Fibroblast of the aortic adventitia (primary cell): ENCODE measurements at places on chromosomes 1 and 21. TPM values are rescaled to one million over a fixed set of nuclear protein-coding genes. Genes with fewer than 3 reads are reported as not detected.

Gene BMP8B
- not detected in 2 replicates for total RNA-seq

DNA sequence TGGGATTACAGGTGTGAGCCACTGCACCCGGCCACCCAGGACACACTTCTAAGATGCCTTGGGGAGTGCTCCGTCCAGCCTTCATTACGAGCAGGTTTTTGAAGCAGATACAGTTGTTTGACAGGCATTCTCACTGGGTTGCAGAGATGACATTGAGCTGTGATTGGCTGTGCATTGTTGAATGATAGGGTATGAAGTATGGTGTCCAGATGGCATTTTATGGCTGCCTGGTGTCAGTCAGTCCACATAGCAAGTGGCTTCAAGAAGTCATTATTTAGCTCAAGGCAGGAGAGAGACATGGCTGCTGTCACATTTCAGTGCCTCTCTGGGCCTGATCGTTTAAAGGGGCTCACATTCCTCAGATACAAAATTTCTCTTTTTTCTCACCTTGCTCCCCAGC lies 14.8 kb upstream of the PADI2 start:
- DNase-seq, result no peak

DNA sequence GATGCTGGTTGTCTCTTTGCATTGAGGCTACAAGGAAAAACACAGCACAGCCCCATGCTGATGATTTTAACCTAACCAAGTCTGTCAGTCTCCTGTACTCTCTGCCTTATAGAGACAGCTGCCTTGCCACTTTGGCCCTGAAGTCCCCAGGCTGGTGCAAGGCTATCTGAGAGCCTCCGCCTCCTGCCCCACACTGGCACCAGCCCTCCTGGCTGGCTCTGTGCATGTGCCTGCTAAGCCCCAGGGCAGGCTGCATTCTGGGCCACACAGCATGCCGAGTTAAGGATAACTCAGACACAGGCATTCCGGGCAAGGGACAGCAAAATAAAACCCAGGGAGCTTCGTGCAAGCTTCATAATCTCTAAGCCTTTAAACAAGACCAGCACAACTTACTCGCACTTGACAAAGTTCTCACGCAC lies 910 bp downstream of the RUNX1 start:
- DNase-seq, result no peak

DNA sequence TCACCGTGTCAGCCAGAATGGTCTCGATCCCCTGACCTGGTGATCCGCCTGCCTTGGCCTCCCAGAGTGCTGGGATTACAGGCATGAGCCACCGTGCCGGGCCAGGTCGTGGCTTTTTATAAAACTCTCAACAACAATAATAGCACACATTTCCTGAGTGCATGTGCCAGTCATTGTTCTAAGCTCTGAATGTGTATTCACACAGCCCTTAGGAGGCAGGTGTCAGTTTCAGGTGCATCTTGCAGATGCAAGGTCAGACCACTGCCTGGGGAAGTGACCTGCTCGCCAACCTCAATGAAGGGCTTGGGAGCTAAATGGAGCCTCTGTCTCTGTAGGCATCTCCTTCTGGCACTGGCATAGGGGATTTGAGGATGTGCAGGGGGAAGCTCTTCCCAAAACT lies 1.6 kb upstream of the LEFTY2 start:
- no peak for DNase-seq

Gene DMAP1
- 19.8 and 29.2 TPM in 2 replicates for total RNA-seq

Gene PGLYRP3
- total RNA-seq, result not detected in 2 replicates

Gene TDRKH
- 1.6 and 2.1 TPM in 2 replicates for total RNA-seq

Gene IL20
- total RNA-seq, result not detected in 2 replicates

DNA sequence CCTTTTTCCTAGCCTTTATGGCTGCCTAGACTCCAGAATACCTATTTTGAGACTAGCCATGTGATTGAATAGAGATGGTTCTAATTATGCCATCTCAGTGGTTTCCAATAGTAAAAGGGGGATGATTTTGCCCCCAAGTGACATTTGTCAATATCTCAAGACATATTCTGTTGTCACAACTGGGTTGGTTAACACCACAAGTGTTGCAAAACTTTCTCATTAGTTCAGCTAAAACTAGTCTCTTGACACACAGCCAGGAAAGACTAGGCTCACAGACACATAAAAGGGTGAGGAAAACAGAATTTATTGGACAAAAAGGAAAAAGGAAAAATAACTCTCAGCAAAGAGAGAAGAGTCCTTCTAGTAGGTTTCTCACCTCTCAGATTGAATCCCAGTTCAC lies 39.9 kb upstream of the GBP5 start:
- no peak for DNase-seq

GRCh38 chr21:42188663-42189062 lies 30.3 kb upstream of the ABCG1 start:
- DNase-seq, result no peak

Gene NTNG1
- total RNA-seq, result 2.0 and 20.9 TPM in 2 replicates

GRCh38 chr1:89957107-89957506 lies 37.8 kb upstream of the ZNF326 start:
- DNase-seq, result no peak

GRCh38 chr1:47901001-47901575 lies 96.1 kb downstream of the TRABD2B start:
- DNase-seq, result no peak

- no peak for DNase-seq
Measured at GRCh38 chr1:47439017-47439818, 1.4 kb downstream of the FOXD2 start.

Gene SPRR2A
- not detected in 2 replicates for total RNA-seq

Gene CSF1
- 36.5 and 61.9 TPM in 2 replicates for total RNA-seq

GRCh38 chr1:44661781-44662682 lies 12.2 kb downstream of the TMEM53 start:
- DNase-seq, result no peak

Gene A3GALT2
- not detected in 2 replicates for total RNA-seq

Gene BCL2L15
- 0.18 TPM in 1 of 2 replicates, not detected in the other for total RNA-seq

GRCh38 chr1:59078070-59078800 lies 218.7 kb upstream of the FGGY start:
- no peak for DNase-seq

GRCh38 chr1:48017716-48018115 lies 20.5 kb upstream of the TRABD2B start:
- DNase-seq, result peak; percentile 48

DNA sequence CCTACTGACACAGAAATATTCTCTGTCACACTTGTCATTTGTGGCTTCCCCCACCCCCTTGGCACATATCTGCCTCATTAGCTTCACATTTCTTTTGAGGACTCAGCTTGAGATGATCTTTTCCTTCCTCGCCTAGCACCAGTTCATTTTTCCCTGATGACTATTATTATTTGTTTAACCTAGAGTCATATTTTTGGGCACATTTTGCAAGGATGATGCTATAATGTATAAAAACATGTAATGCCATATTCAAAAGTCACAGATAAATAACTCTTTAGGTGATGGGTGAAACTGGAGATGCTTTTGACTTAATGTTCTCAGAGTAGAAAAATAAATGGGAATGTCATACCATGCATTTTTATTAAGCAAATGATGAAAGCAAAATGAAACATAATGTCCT lies 202.7 kb downstream of the BACH1 start:
- DNase-seq, result peak; percentile 36

DNA sequence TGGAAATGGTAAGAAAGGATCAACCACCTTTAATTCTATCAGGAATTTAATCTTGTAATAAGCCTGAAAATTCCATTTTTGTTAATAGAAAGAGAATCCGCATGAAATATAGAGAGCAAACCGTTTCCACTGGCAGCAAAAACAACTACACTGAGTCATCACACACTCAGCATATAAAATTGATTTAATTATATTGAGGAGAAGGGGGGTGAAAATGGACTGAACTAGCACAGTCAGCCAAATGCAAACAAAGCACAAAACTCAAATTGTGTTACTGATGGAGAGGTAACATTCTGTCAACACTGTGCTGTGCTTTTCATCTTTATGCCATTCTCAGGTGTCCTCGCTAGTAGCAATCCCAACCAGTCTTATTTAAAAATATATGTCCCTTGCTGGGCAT lies 1583.9 kb downstream of the MRPL39 start:
- no peak for DNase-seq

DNA sequence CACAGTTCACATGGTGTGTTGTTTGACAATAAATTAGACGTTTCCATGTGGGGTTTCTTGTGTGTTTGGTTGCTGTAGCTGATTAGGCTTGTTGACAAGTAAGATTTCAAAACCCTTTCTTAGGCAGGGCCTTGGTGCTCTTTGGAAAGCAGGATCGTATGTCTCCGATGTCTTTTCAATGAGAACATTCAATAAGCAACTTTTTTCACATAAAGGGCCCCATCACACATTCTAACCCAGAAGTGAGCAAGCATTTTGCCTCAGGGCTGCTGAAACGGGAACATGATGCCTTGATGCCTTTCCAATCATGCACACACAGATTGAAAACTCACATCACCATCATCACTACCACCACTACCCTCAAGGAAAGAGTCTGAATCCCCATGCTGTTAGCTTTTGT lies 33.1 kb downstream of the LPAR3 start:
- no peak for DNase-seq

- DNase-seq, result no peak
Measured at GRCh38 chr1:30753660-30754123, 3.9 kb downstream of the LAPTM5 start.

Gene IQGAP3
- total RNA-seq, result 0.41 and 28.7 TPM in 2 replicates

Gene LAMC2
- total RNA-seq, result 2.0 and 2.8 TPM in 2 replicates

Gene BLACAT1
- total RNA-seq, result 0.09 TPM in 1 of 2 replicates, not detected in the other

Gene NBPF6
- total RNA-seq, result not detected in 2 replicates

Gene CDC73
- 33.4 and 174 TPM in 2 replicates for total RNA-seq

DNA sequence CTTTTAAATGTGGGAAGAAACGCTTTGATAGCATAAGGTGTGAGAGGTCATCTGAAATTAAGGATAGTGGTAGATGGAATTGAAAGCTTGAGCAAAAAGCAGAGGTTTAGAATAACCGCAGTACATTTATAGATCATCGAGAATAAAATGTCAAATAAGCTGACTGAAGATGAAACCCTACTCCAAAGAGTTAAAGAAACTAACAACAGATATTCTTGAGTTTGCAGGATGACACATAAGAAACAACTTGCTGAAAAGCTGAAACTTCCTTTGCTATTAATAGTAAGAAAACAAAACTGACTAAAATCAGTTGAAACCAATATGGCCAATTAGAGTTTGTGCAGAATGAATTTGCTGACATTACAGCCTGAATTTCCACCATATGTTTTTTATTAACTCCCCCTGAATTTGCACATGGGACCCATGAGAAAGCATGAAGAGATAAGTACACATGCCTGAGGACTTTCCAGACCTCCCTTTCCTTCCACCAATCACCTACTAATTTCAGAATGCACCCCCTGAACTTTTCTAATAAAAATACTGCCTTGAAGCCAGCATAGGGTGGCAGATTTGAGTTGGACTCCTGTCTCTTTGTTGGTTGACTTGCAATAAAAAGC lies 1.7 kb upstream of the C1orf185 start:
- DNase-seq, result no peak

- no peak for DNase-seq
Measured at GRCh38 chr21:15051644-15052458, 12.9 kb downstream of the NRIP1 start.

Gene LDLRAD1
- not detected in 2 replicates for total RNA-seq

GRCh38 chr1:23903754-23904153 lies 9.4 kb downstream of the CNR2 start:
- no peak for DNase-seq

- peak; percentile 50 for DNase-seq
Measured at GRCh38 chr1:168454211-168454815, 89.5 kb downstream of the XCL2 start.

DNA sequence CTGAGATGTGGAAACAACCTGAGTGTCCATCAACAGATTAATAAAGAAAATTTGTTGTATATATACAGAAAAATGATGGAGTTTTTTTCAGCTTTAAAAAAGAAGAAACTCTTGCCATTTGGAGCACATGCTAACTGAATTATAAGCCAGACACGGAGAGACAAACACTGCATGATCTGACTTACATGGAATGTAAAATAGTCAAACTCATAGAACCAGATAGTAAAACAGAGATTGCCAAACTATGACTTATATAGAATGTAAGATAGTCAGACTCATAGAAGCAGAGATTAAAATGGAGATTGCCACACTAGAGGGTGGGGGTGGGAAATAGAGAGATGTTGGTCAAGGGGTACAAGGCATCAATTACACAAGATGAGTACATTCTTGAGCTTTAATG lies 1786.6 kb downstream of the PLA2G4A start:
- peak; percentile 30 for DNase-seq

Gene ARMH1
- 0.41 and 1.7 TPM in 2 replicates for total RNA-seq

DNA sequence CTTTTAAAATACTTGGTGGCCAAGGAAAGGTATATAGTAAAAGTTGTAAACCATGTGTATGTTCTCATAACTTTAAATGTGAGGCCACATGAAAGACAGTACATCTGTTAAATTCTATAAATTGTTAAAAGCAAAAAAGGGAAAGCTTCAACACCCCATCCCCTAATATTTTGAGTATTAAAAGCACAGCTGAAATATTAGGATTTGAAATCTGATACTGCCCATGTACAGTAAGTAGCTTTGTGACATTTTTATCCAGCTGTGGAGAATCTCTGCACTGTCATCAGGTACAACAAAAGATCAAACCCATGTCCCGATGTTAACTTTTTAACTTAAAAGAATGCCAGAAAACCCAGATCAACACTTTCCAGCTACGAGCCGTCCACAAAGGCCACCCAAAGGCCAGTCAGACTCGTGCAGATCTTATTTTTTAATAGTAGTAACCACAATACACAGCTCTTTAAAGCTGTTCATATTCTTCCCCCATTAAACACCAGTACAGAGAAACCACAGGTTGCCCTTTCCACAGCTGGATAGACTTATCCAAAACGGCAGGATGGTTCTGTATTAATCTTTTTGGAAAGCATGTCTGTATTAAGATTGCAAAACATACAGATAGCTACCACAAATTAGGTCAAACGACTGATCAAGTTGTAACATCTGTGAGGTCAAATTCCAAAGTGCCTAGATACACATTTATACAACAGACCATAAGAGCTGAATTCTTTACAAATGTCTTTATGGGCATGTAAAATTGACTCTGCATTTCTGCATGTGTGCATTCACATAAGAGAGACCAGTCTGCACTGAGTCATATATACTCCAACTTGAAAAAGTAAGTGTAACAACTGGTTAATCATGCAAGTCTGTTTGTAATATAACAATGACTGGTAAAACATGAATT lies 5.2 kb downstream of the IRF2BP2 start:
- DNase-seq, result peak; percentile 66

Gene TSSK3
- 1.2 and 2.3 TPM in 2 replicates for total RNA-seq

DNA sequence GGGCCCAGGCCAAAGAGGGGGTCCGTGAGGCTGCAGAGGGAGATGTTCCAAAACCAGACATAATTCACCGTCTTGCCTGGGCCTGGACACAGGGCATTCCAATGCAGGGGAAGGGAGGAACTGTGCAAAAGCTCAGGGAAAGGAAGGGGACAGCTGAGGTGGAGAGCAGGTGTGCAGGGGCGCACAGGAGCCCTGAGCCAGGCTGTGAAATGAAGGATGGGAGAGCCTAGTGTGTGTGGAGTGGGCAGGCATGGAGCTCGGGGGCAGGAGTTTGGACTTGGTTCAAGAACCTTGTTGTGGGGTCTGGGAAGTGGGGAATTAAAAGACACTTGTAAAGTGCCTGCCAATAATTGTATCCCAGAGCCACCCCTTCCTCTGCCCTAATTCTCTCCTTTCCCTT lies 2.3 kb downstream of the TNNI1 start:
- no peak for DNase-seq

GRCh38 chr1:64986903-64987871 lies 20.8 kb upstream of the JAK1 start:
- no peak for DNase-seq

Gene RIPPLY3
- total RNA-seq, result not detected in 2 replicates
